ENCODE measurements at places on chromosomes 7 and 10.
A peak's percentile ranks its signal among the peaks of the same experiment; 100 is the strongest.

- H3K27me3 ChIP-seq: no peaks in the 10 kb centered on the region
- no peak for DNase-seq
- H3K4me1 ChIP-seq: no peaks in the 10 kb centered on the region
Observed at GRCh38 chr10:103836861-103837260, 18.5 kb downstream of the SH3PXD2A start.

- H3K36me3 ChIP-seq: no peaks in the 10 kb centered on the region
- no peak for DNase-seq
- H3K4me1 ChIP-seq: no peaks in the 10 kb centered on the region
- no peak overlapping the region for H3K27ac ChIP-seq
- H3K27me3 ChIP-seq: no peaks in the 10 kb centered on the region
- no peak overlapping the region for H3K4me3 ChIP-seq
Observed at GRCh38 chr7:159027056-159027788, 117.4 kb downstream of the VIPR2 start.

GRCh38 chr10:127964621-127965020 lies 57.7 kb downstream of the PTPRE start:
- H3K27me3 ChIP-seq: no peaks in the 10 kb centered on the region
- H3K4me3 ChIP-seq: no peak overlapping the region
- no peak overlapping the region for H3K27ac ChIP-seq
- no peak for DNase-seq
- H3K36me3 ChIP-seq: no peaks in the 10 kb centered on the region

- H3K36me3 ChIP-seq: no peaks in the 10 kb centered on the region
- no peak for DNase-seq
- H3K4me3 ChIP-seq: no peak overlapping the region
- no peaks in the 10 kb centered on the region for H3K4me1 ChIP-seq
- no peaks in the 10 kb centered on the region for H3K27me3 ChIP-seq
- no peak overlapping the region for H3K27ac ChIP-seq
Observed at GRCh38 chr10:132981746-132982145, 39.4 kb upstream of the CFAP46 start.

DNA sequence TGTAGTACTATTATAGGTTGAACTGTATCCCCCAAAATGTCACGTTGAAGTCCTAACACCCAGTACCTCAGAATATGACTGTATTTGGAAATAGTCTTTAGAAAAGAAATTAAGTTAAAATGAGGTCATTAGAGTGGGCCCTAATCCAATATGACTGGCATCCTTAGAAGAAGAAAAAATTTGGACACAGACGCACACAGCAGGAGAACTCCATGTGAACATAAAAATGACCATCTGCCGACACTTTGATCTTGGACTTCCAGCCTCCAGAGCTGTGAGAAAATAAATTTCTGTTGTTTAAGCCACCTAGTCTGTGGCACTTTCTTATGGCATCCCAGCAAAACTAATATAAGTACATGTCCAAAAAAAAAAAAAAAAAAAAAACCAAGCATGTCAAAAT lies 225.8 kb downstream of the PARD3 start:
- no peak overlapping the region for H3K27ac ChIP-seq
- no peak overlapping the region for H3K4me3 ChIP-seq
- no peaks in the 10 kb centered on the region for H3K27me3 ChIP-seq
- no peak for DNase-seq

DNA sequence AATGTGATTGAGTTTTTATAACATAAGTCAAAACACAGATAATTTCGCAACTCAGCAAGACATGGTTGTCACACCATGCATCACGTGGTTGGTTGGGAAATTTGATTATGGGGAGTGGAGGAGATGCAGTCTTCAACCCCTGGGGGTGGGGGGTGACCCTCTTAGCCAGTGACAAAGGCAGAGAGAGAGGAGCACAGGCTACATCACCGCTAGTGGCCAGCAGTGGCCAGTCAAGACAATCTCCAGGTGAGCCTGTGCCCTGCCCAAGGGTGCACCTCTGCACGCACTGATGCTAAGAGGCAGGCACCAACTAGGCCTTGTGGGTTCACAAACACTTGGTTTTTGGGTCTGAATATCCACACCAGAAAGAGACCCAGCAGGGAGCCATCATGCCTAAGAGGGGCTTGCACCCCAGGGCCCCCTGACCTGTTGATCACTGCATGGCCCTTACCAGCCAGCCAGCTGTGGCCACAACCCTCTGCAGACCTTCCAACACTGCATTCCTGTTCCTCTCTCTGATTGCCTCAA lies 244.4 kb downstream of the FANK1 start:
- H3K27me3 ChIP-seq: no peaks in the 10 kb centered on the region
- no peaks in the 10 kb centered on the region for H3K36me3 ChIP-seq
- H3K27ac ChIP-seq: no peak overlapping the region

GRCh38 chr7:15839416-15840100 lies 153.1 kb upstream of the MEOX2 start:
- no peaks in the 10 kb centered on the region for H3K36me3 ChIP-seq
- no peak overlapping the region for H3K4me3 ChIP-seq
- no peak for DNase-seq
- H3K27me3 ChIP-seq: no peaks in the 10 kb centered on the region
- H3K4me1 ChIP-seq: no peaks in the 10 kb centered on the region
- H3K27ac ChIP-seq: no peak overlapping the region

GRCh38 chr10:1160561-1161314 lies 104.6 kb downstream of the WDR37 start:
- no peaks in the 10 kb centered on the region for H3K27me3 ChIP-seq
- peak overlapping the region; percentile 24 for H3K27ac ChIP-seq
- no peak overlapping the region for H3K4me3 ChIP-seq
- no peak for DNase-seq

DNA sequence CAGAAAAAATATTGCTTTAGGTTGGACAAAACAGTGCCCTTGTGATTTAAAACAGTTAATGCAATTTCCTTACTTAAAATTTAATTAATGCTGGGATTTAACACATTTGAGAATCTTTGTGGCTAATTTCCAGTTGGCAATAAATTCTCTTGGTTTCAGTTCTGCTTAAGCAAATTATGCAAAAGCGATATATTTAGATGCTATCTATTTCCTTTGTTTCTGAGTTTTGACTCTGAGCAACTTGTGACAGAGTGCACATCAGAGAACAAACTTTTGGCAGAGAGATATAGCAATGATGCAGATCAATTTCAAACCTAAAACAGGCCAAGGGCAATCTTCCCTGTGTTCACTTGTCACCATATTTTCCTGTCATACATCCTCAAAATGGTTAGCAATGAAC lies 933.6 kb upstream of the ZWINT start:
- DNase-seq: no peak
- H3K4me3 ChIP-seq: no peak overlapping the region
- H3K36me3 ChIP-seq: no peaks in the 10 kb centered on the region
- H3K4me1 ChIP-seq: no peaks in the 10 kb centered on the region
- H3K27me3 ChIP-seq: no peaks in the 10 kb centered on the region

DNA sequence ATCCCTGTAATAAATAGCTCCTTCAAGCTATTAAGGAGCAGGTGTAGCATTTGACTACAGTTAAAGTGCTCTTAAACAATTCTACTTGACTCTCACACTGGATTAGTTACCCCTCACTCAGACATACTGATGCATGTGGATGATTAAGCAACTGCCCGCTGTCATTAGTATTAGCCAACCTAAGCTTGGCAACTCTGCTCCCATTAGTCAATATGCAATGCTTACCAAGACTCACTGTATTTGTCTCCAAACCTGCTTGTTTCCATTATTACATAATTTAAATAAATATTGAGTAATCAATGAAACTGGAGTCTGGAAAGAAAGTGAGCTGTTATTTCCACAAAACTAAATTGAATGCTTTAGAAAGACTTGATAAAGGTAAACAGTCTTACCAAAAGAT lies 144.0 kb upstream of the ASAH2 start:
- H3K36me3 ChIP-seq: no peaks in the 10 kb centered on the region
- no peak overlapping the region for H3K27ac ChIP-seq
- H3K4me1 ChIP-seq: peaks cover 21% of the 10 kb centered on the region
- no peaks in the 10 kb centered on the region for H3K27me3 ChIP-seq
- H3K4me3 ChIP-seq: no peak overlapping the region
- no peak for DNase-seq

GRCh38 chr7:51104278-51104677 lies 212.3 kb downstream of the COBL start:
- no peaks in the 10 kb centered on the region for H3K36me3 ChIP-seq
- no peaks in the 10 kb centered on the region for H3K27me3 ChIP-seq
- H3K4me3 ChIP-seq: no peak overlapping the region
- H3K4me1 ChIP-seq: no peaks in the 10 kb centered on the region

DNA sequence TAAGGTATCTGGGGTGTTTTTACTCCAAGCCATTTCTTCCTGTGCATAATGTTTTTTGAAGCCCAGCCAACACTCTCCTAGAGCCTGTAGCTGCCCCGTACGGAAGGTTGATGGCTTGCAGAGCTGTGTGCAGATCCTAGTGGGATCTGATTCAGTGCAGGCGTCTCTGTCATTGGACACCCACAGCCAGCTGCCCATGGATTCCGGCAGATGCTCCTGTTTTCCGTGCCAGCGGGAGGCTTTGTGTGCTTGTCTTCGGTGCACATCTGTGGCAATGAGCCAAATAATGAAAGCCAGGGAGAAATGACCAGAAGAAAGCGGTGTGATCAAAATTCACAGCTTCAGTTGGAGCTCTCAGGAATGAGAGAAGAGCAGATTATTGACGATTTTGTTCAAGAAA lies 426.4 kb downstream of the TYW1 start:
- DNase-seq: no peak
- no peak overlapping the region for H3K4me3 ChIP-seq
- no peak overlapping the region for H3K27ac ChIP-seq
- no peaks in the 10 kb centered on the region for H3K4me1 ChIP-seq
